ENCODE measurements at places on chromosomes 6 and 20.

DNA sequence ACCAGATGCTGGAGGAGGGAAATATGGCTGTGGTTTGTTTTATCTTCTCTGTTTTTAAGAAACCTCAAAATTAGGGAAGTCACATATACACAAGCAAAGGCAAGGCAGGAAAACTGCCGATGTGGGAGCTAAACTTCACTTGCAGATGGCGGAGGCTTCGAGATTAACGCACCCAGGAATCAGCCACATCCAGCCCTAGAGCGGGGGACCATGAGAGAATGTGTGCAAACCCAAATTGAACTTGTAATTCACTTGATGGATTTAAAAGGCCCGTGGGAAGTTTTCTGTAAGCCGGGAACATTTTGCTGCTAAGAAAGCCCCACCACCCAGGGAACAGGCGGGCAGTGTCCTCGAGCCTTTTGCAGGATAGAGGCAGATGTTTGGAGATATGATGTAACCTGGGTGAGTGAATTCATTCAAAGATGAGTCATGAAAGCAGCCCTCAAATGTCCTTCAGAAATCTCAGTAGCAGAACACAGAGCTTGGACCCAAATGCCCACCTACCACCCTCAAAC, 39.9 kb downstream of the PREX1 start:
- peak; percentile 84 for DNase-seq

GRCh38 chr6:154683756-154684523, 49.3 kb upstream of the SCAF8 start:
- peak; percentile 56 for DNase-seq

- DNase-seq = no peak
Measured at GRCh38 chr6:112373866-112374520, 26.9 kb downstream of the RFPL4B start.

DNA sequence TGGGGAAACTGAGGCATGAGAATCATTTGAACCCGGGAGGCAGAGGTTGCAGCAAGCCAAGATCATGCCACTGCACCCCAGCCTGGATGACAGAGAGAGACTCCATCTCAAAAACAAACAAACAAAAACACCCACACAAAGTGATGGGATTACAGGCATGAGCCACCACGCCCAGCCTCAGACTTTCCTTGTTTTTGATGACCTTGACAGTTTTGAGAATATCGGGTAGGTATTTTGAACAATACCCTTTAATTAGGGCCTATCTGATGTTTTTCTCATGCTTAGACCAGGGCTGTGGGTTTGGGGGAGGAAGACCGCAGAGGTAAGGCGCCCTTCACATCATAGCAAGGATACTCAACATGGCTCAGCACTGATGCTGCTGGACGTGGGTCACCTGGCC, 63.4 kb downstream of the ADNP start:
- DNase-seq = no peak

GRCh38 chr6:85911067-85911466, 268.4 kb upstream of the SYNCRIP start:
- no peak for DNase-seq

- DNase-seq = no peak
Measured at GRCh38 chr6:20778459-20778858, 244.2 kb downstream of the CDKAL1 start.

DNA sequence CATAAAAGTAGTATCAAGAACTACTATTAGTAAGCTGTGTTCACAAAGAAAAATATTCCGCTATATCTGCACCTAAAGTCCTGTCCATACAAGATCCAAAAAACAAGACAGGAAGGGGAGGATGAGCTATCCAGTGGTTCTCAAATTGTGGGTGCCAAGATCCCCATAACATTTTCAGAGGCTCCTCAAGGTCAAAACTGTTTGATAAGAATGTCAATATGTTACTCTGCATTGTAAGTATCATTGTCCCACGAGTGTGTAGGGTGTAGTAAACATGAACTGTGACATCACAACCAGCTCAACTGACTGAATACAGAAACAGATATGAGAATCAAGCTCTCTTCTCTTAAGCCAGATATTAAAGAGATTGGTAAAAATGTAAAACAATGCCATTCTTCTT, 81.9 kb upstream of the HIVEP1 start:
- DNase-seq = no peak

GRCh38 chr6:82264824-82265223, 17.3 kb upstream of the IBTK start:
- no peak for DNase-seq

DNA sequence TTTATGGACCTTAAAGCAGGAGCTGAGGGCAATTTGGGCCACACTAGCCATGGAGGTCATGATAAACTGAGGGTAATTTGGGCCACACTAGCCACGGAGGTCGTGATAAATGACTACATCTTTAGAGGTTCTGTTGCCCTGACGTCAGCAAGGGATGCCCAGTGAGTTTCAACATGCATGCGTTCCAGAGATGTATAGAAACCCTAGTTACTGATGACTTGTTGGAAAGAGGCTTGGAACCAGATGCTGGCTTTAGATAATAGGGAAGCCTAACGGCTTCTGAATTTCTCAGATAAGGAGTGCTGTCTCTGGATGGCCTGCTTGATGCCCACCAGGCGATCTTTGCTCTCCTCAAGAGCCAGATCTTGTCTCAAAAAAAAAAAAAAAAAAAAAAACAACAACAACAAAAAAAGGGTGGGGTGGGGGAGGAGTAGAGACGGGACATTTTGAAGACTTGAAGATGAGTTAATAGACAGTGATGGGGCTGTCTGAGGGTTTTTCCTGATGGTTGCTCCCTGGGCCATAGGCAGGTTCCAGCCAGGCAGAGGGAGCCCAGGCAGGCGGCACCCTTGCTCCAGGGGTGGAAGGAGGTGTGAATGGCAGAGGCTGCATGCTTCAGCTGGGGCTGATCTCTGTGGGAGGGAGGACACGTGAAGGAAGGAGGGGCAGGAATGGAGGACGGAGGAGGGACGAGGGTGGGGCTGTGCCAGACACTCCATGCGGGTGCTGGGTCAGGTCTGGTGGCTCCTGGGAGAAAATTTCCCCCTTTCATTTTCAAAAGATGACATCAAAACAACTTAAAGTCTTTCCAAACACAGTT, 27.0 kb upstream of the FRMD1 start:
- DNase-seq = peak; percentile 6

GRCh38 chr6:7261032-7261841, 51.8 kb downstream of the SSR1 start:
- peak; percentile 88 for DNase-seq

GRCh38 chr20:62685781-62686555, 22.7 kb upstream of the NTSR1 start:
- no peak for DNase-seq

DNA sequence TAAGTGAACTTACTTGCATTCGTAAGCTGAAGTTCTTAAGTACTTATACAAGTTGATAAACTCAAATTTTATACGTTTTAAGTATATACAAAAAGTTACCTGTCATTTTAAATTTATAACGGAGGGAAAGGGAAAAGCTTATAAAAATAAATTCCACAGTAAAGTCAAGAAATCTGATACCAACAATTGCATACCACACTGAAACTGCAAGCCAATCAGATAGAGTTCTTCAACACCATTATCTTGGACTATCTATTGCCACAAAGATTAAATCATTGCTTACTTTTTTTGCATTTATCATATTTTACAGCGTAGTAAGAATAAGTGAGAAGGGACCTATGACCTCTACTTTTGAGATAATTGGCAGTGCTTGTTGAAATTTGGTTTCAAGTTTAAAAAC, 386.7 kb downstream of the TFAP2A start:
- DNase-seq = no peak
